Uterus (tissue), 4 donors: ENCODE measurements at places on chromosomes 5 and 9.

GRCh38 chr9:16732546-16732945 lies 137.9 kb downstream of the BNC2 start:
- no peak for DNase-seq

DNA sequence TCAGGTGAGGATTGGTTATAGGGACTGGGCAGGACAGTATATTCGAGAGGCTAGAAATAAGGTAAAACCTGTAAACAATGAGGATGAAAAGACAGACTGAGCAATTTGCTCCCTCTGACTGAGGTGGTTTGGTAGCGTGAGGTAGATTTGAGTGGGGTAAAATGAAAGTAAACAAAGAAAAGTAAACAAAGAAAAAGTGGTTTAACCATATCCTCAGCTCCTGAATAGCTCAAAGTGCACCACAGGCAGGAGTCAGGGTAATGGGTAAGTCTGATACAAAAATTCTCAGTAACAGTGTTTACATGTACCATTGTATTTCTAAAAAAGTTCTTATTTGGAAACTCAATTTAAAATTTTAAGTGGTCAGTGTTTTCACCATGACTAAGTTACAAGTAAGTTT lies 203.1 kb upstream of the ARRDC3 start:
- no peak for DNase-seq

DNA sequence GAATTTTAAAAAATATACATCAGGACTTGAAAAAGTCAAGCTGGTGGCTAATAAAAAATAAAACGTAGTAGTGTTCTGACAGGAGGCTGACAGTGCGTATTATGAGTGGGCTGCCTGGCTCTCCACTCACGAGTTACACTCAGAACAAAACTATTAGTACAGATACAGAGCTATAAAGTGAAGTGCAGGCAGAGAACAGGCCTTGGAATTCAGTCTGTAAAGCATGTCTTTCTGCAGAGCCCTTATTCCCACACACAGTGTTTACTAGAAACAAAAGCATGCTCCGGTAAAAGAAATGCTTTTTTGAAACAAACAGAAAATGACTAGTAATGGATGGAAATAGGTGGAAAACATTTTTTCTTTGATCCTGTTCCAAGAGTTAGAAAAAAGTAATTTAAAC lies 334.7 kb downstream of the DIRAS2 start:
- no peak for DNase-seq

DNA sequence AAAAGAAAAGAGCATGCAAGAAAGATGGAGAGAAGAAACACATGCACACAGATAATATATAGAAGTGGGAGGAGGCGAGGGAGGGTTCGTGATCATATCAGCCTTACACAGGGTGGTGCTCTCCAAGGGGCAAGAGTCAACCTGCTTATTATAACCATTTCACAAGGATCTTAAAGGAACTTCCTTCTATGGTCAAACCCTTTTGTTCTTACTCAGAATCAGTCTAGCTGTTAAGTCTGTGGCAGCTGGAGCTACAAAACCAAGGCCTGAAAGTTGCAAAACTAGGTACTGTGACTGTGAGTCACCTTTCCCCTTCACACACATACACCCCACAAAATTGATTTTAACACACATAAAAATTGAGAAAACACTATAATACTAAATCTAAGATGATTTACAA lies 18.5 kb upstream of the ERMP1 start:
- no peak for DNase-seq

GRCh38 chr5:5584236-5584745 lies 161.8 kb downstream of the ICE1 start:
- DNase-seq, result no peak

- no peak for DNase-seq
Observed at GRCh38 chr5:154373729-154374179, 72.0 kb upstream of the SAP30L start.

DNA sequence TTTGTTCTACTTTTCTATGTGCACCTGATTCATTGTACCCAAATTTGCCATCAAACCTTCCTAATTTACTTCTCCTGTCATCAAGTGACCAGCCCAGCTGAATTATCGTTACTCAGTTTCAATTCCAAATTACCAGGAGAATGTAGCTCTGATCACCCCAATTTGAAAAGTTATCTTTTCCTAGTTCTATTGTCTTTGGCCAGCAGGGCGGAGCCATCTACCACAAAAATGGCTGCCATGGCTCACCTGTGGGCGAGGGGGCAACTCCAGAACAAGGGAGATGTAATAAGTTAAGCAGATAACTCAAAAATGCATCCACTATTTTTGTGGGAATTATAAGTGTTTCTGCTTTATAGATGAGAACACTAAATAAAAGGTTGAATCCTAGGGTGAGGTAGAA lies 133.8 kb upstream of the MOCS2 start:
- no peak for DNase-seq

DNA sequence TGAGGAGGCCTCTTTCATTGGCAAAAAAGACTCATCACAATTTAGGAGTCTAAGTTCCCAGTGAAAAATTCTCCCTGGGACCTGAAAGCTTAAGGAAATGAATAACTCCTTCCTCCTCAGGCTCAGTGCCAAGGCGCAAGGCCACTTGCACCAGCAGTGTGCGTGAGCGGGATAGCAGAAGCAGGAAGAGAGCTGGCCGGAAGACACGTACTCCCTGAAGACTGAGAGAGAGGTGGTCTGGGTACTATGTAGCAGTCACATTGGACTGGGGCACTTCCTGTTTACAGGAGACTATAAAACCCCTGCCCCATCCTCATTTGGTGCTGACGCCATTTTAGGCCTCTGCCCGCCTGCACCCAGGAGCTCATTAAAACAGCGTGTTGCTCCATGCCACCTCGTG lies 66.3 kb upstream of the IL33 start:
- DNase-seq, result no peak

DNA sequence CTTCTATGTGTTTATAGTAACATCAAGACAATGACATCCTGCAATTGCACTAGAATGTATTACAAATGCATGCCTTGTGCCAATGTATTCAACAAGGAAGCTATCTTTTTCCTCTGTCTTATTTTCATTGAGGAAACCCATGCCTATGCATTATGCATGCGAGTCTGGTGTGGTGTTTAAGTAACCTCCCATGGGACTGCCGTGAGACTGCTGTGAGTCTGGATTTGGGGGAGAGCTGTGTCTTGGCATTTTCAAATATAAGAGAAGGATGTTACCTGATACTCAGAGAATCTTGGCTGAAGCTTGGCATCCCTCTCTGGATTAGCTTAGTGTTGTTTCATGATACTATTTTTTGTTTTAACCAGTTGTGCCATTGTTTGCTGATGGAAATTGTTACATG lies 98.3 kb downstream of the F2RL2 start:
- no peak for DNase-seq

DNA sequence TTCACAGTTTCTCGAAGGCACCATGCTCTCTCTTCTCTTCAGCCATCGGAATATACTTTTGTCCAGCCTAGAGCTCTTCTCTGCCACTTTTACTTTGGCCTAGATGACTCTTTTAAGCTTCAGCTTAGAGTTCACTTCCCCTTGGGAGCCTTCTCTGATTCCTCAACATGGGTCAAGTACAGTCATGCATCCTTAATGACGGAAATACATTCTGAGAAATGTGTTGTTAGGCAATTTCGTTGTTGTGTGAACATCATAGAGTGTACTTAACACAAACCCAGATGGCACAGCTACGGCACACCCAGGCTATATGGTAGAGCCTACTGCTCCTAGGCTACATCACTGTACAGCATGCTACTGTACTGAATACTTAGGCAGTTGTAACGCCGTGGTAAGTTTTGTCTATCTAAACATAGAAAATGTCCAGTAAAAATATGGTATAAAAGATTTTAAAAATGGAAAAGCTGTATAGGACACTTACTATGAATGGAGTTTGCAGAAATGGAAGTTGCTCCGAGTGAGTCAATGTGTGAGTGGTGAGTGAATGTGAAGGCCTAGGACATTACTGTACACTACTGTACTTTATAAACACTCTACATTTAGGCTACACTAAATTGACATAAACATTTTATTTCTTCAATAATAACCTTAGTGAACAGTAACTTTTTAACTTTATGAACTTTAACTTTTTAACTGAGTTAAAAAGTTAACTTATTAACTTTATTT lies 15.1 kb upstream of the TNFSF15 start:
- no peak for DNase-seq
